Panc1 (cell line): ENCODE measurements at places on chromosomes 12 and 14. TPM values are rescaled to one million over a fixed set of nuclear protein-coding genes. Genes with fewer than 3 reads are reported as not detected.

- H3K4me3 ChIP-seq, result peak overlapping the region; percentile 88
- H3K27ac ChIP-seq, result peak overlapping the region; percentile 83
- no peak for DNase-seq
- no peaks in the 10 kb centered on the region for H3K27me3 ChIP-seq
Observed at GRCh38 chr12:108515916-108516315, 839 bp downstream of the FICD start.

GRCh38 chr14:96461950-96462798 lies 40.0 kb upstream of the PAPOLA start:
- no peak for DNase-seq
- no peak overlapping the region for H3K4me3 ChIP-seq
- no peaks in the 10 kb centered on the region for H3K36me3 ChIP-seq
- H3K4me1 ChIP-seq, result no peaks in the 10 kb centered on the region
- no peaks in the 10 kb centered on the region for H3K27me3 ChIP-seq

- H3K27ac ChIP-seq, result no peak overlapping the region
- no peaks in the 10 kb centered on the region for H3K36me3 ChIP-seq
- no peak for DNase-seq
- no peaks in the 10 kb centered on the region for H3K4me1 ChIP-seq
- H3K27me3 ChIP-seq, result no peaks in the 10 kb centered on the region
Observed at GRCh38 chr12:53575502-53576249, 50.5 kb downstream of the ATF7 start.

Gene NUP37
- total RNA-seq, result 47.7 TPM

DNA sequence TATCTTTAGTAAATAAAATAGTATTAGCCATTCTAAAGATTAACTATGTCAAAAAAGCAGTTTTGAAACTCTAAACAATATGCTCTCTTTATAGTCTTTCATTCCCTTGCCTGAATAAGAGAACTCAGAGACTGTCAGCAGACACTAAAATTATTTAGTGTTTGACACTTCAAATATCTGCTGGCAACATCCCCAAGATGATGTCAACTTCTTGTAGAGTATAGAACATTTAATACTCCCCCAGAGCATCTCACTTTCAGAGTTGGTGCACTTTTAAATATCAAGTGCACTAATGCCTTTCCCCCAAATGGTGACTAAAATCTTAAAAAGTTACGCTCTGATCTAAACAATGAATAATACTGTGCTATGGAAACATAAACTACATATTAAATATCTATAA lies 374.9 kb downstream of the SLC6A15 start:
- H3K27me3 ChIP-seq, result no peaks in the 10 kb centered on the region
- H3K27ac ChIP-seq, result no peak overlapping the region
- no peak for DNase-seq
- H3K4me1 ChIP-seq, result no peaks in the 10 kb centered on the region

Gene MTERF2
- total RNA-seq, result 10.9 TPM
